ENCODE measurements at places on chromosomes 5 and 9.

DNA sequence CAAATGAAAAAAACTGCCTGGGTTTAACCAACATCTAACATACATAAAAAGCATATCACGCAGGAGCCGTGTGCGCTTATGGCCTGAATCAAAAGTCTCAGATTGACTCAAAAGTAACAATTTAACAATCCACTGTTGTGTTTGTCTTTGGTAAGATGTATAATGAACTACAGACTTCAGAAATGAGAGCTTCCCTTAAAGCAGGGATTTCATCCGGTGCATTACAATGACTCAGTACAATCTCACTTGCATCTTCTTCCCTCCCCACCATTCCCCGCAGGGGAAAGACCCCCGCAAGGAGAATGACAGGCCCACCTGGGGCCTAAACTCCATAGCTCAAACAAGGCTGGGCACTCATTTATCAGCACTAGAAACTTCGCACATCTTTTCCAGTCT, 1.4 kb downstream of the ZFR start:
- DNase-seq, result peak; percentile 30

DNA sequence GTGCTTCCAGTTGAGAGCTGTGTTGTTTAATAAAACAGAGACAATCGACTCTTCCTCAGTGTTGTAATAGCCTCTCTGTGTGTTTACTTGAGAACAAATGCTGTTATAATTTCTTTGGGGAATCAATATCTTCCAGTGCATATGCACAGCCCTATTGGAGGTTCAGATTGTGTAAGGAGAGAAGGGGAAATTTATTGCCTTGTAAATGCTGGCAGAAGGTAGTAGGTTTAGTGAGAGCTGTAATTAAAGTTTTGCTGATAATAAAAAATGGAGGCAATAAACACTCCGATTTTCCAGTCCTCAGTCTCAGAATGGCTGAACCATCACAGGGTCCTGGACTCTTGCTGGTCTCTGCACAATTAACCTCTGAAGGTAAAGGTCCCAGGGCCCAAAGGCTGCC, 128.3 kb downstream of the C5orf15 start:
- no peak for DNase-seq

GRCh38 chr5:125486634-125487033, 740.2 kb upstream of the ZNF608 start:
- peak; percentile 62 for DNase-seq

- DNase-seq, result no peak
Observed at GRCh38 chr5:1378866-1379659, 34.2 kb upstream of the CLPTM1L start.

DNA sequence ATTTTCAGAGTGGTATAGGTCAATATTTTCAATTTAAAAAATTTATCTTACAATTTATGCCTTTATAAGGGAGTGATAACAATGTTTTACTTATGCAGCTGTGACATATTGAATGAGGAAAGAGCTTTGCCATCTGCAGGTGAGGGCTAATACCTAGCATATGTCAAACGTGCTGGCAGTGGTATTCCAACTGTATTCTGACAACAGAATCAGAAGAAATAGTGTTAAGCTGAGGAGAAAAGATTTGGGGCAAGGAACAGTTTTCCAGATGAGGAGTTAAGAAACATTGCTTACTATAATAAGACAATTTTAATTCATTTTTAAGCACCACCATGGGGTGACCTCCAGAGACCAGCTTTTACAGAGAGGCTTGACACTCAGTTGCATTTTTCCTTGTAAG, 267.8 kb upstream of the ZNF608 start:
- DNase-seq, result no peak
